Forelimb muscle (tissue), 1 donor: ENCODE measurements at places on chromosomes 3 and 15.

- DNase-seq: no peak
Measured at GRCh38 chr15:26372706-26373105, 400.2 kb downstream of the GABRB3 start.

DNA sequence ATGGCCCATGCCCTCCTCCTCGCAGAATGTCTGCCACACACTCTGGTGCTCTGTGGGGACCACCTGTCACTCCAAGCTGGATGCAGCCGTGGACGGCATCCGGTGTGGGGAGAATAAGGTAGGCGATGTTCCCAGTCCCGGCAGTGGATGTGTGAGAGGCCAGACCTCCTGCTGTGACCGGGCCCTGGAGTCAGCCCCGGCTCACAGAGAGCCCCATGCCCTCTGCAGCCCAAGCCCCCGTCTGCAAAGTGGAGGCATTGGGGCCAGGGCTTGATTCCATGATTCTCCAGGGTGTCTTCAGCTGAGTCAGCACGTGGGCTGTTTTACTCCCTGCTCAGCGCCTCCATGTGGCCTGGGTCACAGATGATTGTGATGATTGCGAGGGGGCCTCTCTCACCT lies 32.2 kb downstream of the GOLGA6L10 start:
- DNase-seq: no peak

- DNase-seq: peak; percentile 24
Measured at GRCh38 chr3:42229942-42230688, 35.9 kb downstream of the CCK start.

GRCh38 chr3:46092702-46093080 lies 65.4 kb upstream of the XCR1 start:
- no peak for DNase-seq

DNA sequence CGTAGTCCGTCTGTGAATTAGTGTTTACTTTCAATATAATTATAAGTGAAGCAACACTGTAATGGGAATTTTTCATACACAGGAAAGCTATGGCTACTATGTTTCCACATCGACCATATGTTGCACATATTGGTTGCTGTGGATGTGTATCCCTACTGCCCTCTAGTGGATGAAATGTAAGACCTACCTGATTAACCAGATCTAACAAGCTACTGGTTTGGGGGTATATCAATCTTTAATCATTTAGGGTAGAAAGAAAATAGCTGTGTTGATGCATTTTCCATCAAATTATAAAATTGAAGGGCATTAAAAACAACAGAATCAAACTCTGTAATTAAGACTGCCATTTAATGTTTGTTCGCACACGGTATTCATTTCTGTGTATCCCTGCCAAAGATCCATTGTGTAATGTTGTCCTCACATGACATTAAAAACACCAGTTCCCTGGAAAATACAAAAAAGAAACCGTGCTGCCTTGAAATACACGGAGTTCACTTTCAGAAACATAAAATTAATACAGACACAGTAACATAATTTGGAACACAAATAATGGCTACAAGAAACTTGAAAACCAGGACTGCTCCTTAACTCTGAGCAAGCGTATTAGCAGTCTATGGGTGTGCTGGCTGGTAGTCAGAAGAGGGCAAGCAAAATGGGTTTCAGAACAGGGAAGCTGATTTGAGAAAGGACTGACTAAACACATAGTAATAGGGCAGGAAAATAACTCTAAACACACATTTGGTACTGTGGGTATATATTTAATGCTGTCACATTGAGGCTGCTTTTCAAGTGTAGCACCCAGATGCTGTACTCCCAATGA lies 125.1 kb downstream of the TIGIT start:
- DNase-seq: peak; percentile 55

DNA sequence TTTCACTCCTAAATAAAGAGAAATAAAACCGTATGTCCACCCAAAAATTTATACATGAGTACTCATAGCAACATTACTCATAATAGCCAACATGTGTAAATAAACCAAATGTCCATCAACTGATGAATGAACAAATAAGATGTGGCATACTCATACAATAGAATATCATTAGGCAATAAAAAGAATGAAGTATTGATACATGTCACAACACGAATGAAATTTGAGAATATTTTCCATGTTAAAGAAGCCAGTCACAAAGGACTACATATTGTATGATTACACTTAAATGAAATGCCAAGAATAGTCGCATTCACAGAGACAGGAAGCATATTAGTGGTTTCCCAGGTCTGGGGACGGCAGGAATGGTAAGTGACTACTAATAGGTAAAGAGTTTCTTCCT lies 869.2 kb downstream of the IGSF11 start:
- no peak for DNase-seq

GRCh38 chr3:53694666-53695323 lies 151.4 kb downstream of the CHDH start:
- DNase-seq: no peak

DNA sequence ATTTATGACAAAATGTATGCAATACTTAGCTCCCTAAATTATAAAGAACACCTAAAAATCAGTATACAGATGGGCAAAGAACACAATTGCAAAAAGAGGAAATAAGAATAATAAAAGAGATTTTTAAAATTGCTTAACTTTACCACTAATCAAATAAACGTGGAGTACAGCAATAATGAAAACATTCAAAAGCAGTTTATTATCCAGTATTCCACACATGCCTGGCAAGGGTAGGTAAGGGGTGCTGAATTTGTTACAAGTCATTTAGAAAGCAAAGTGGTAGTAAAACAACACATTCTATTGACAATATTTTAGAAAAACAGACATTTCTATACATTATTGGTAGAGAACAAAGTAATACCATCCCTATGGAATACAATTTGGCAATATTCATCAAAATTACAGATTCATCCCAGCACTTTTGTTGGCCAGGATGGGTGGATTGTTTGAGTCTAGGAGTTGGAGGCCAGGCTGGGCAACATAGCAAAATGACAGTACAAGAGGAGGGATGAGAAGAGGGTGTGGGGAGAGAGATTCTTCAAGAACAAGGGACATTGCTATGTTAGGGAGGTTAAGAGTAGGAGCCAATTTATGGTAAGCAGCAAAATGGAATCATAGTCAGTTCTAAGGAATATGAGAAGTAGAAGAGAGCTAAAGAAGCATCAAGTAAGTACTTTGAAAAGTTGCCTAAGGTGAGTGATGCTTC lies 3.7 kb upstream of the ACKR4 start:
- no peak for DNase-seq

GRCh38 chr15:25894371-25894902 lies 31.3 kb upstream of the ATP10A start:
- DNase-seq: no peak

DNA sequence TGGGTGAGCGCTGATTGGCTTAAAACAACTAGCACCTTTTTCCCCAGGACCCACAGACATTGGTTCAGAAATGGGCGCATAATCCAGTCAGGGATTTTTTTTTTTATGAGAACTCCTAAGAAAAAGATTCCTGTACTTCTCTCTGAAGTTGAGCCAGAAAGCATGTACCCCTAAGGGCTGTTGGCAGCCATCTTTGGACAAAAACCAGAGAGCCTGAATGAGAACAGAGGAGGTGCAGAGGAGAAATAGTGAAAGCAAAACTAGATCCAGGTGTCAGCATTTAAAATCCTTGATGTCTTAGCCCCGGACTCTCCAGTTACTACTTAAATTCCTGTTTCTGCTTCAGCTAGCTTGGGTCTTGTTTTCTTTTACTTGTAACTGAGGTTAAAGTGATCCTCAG lies 1.9 kb upstream of the SLC27A2 start:
- no peak for DNase-seq

DNA sequence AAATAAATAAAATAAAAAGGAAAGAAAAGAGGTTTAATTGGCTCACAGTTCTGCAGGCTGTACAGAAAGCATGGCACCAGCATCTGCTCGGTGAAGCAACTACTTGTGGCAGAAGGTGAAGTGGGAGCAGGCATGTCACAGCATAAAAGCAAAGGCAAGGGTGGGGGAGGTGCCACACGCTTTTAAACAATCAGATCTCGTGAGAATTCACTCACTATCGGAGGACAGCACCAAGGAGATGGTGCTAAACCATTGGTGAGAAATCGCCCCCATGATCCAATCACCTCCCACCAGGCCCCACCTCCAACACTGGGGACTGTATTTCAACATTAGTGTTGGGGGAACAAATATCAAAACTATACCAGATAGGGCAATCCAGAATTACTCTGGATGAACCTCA lies 15.3 kb downstream of the SCG3 start:
- no peak for DNase-seq

GRCh38 chr3:38541806-38542205 lies 45.7 kb downstream of the EXOG start:
- DNase-seq: no peak

- DNase-seq: peak; percentile 100
Measured at GRCh38 chr3:101676765-101677435, at the start of gene ZBTB11. TSS of gene ZBTB11 (minus strand) at chr3:101677132. CDS start at chr3:101676914, 218 bp downstream.

- DNase-seq: no peak
Measured at GRCh38 chr3:69065318-69065964, 13.3 kb upstream of the TMF1 start.

- peak; percentile 53 for DNase-seq
Measured at GRCh38 chr3:123066896-123067688, at the start of gene PDIA5. TSS of gene PDIA5 (plus strand) at chr3:123067025. CDS start at chr3:123067165, 140 bp downstream.

DNA sequence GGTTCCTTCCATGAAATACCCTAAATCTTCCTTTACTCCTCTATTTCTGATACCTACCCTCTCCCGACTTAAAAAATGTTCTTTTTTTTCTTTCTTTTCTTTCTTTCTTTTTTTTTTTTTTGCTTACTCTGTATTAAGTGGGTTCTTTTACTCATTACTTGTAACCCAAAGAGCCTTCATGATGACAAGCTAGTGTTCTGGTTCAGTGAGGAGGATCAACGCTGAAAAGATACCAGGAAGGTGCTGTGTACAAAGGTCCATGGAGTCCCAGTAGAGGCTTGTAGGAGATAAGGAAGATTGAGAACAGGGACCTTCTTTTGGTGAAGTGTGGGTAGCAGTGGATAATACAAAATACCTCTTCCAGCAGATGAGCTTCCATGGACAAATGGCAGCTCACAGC lies 63.8 kb upstream of the SLC2A2 start:
- DNase-seq: no peak

DNA sequence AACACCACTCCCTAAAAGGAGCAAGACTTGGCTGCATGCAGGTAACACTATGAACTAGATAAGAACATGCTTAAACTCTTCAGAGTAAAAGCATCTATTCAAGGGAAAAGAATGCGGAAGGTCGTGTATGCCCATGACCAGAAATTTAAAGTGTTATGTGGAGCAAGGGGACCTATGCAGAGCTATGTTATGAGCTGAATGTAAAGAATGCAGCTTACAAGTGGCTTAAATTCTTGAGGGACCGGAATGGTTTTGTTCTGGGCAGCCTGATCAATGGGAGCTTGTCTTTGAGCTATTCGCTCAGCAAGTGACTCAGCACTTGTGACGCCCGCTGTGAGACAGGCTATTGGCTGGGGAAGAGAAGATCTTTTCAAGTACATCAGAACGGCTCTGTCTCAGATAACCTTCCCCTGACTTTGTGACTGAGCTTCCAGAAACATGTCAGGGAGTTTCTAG lies 367.5 kb upstream of the THBS1 start:
- DNase-seq: no peak

DNA sequence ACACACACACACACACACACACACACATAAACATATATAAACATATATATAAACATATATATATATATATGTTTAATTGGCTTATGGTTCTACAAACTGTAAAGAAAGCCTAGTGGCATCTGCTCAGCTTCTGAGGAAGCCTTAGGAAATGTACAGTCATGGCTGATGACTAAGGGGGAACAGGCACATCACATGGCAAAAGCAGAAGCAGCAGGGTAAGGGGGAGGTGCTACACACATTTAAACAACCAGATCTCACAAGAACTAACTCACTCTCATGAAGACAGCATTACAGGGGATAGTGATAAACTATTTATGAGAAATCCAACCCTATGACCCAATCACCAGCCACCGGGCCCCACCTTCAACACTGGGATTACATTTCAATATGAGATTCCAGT lies 922.9 kb downstream of the SI start:
- DNase-seq: no peak

DNA sequence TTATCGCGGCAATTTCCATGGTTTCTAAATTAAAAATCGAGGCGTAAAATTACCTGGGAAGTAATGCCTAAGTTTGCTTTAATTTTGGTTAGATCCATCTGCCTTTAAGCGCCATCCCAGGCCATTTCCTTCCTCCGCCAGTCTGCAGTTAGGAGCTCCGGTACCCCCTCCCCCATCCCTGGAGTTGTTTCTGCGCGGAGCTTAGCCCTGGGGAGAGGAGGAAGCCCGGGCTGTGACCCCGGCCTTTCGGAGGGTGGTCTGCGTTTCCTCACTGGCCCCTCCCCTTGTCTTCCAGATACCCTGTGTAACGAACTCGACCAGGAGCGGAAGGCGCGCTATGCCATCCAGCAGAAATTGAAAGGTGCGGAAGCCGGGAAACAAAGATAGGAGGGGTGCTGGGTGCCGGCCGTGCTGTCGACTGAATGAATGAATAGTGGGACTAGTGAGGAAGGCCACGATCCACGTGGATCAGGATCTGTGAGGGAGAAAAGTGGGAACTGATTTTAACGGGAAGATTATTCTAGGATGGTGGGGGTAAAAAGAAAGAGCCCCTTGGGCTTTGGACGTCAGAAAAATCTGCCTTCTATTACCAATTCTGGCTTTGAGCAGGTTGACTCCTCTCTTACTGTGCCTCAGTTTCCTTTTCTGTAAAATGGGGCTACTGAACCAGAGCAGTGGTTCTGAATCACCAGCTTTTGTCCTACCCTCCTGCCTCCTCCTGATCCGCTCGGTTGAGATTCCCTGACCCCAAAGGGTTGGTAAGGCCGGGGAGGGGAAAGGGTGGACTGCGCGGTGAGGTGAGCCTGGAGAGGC lies 6.7 kb downstream of the RNU6-1 start:
- DNase-seq: no peak

- no peak for DNase-seq
Measured at GRCh38 chr15:47961401-47962090, 159.2 kb upstream of the SLC24A5 start.

DNA sequence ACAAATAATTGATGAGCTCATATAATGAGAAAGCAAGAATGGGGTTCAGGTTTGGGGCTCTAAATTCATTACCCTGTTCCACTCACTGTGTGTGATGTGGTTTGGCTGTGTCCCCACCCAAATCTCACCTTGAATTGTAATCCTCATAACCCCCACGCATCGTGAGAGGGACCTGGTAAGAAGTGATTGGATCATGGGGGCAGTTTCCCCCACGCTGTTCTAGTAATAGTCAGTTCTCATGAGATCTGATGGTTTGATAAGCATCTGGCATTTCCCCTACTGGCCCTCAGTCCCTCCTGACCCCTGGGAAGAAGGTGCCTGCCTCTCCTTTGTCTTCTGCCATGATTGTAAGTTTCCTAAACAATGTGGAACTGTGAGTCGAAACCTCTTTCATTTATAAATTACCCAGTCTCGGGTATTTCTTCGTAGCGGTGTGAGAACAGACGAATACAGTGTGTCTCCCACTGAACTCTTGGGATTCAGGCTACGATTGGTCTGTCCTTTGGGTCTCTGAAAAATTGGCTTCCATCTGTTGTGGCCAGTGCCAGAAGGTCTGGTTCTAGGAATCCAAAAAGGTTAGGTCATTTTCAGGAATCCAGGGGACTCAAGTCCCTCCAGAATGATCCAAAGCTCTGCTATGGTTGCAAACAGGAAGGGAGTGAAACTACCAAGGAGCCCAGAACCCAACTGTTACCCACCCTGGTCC lies 87.7 kb downstream of the XXYLT1 start:
- no peak for DNase-seq
